ENCODE measurements at places on chromosomes 2 and 18. TPM values are rescaled to one million over a fixed set of nuclear protein-coding genes. Genes with fewer than 3 reads are reported as not detected.

NR4A2 gene
- 7.9 TPM for total RNA-seq

KCNS3 gene
- 8.2 TPM for total RNA-seq

AQP12B gene
- total RNA-seq = not detected

SLC4A5 gene
- total RNA-seq = 5.9 TPM

SLC14A1 gene
- total RNA-seq = 0.50 TPM

SERPINB12 gene
- total RNA-seq = not detected
